Dermis microvascular lymphatic vessel endothelial cell (primary cell): ENCODE measurements at places on chromosomes 7 and 10.

- no peak for DNase-seq
Measured at GRCh38 chr7:101943889-101944600, 126.6 kb downstream of the CUX1 start.

GRCh38 chr10:122500726-122501125 is 39.4 kb downstream of the HTRA1 start:
- no peak for DNase-seq

GRCh38 chr7:144863320-144863647 is 27.4 kb upstream of the TPK1 start:
- DNase-seq: no peak

GRCh38 chr7:140036224-140036962 is 26.4 kb downstream of the PARP12 start:
- DNase-seq: no peak

DNA sequence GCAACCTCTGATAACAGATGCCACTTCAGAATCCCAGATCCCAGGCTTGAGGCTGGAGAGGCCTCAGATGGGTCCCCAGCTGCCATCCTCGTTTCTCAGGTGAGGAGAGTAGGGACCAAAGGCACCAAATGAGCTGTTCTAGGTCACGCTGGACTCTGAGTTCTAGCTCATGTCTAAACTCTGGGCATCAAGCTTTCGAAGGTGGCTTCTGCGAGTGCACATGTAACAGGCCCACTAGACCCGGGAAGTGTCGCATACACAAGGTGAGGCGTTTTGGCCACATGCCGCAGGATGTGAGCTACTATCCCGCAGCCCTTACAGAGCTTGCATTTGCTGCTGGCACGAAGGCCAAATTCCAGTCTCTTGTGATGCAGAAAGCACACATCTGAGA is 355.1 kb upstream of the SHH start:
- DNase-seq: no peak

DNA sequence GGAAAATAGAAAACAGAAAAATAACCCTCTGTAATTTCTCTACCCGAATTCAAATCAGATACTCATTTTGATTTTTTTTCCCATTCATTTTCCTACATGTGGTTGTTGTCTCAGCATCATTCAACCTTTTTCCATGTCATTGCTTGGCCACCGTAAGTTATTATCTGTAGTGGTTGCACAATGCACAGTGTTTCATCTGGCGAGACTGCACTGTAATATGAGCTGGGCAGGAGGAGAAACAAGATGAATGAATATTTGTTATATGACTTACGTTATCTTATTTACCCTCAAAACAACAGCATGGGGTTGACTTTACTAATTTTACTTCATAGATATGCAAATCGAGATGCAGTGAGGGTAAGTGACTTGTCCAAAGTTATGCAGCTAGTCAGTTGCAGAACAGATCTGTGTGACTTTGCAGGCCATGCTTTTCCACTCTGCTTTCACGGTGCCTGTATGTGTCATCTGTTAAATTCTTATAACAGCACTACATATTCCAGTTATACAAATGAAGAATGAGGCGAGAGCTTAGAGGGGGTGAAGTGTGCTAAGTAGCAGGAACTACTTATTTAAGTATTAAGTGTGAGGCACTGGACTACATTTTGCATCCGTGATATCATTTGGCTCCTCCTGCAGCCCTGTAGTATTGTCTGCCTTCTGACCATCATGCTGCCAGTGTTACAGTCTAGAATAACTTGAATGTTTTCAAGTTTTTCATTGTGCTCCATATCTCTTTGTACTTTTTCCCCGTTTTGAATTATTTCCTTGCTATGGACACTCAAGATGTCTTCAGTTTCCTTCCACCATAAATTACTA is 56.7 kb downstream of the ZMYND11 start:
- DNase-seq: no peak

GRCh38 chr7:96822824-96823223 is 113.2 kb upstream of the SEM1 start:
- no peak for DNase-seq

DNA sequence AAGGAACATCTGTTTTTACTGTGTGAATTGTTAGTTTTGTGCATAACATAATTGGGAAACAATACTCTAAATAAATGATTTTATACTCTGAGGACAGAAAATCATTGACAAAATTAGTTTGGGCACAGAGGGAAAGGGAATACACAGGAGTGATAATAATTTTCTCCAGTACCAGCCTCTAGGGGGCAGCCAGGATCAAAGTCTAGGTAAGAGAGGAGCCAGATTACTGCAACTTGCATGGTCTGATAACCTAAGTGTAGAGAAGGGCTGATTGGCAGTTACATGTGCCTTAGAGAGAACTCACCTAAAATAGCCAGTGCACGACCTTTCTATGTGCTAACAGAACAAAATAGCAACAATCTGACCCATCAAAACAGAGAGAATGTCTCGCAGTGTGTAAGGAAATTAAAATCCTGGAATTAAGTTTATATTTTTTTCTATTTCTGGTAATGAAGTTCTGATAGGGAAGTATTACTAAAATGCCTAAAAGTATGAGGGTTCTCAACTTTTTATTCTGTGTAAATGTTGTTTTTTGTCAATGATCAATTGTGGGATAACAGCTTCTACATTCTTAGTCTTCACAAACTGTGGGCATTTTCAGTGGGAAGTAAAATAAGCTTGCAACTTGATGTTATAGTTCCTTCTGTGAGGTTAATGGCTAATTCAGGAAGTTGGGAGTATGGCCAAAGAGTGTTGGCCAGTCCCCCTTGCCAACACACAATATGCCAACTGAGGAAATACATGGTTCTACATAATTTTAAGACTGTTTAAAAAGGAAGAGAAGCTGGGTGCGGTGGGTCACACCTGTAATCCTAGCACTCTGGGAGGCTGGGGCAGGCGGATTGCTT is 66.4 kb downstream of the EXOC6 start:
- no peak for DNase-seq

DNA sequence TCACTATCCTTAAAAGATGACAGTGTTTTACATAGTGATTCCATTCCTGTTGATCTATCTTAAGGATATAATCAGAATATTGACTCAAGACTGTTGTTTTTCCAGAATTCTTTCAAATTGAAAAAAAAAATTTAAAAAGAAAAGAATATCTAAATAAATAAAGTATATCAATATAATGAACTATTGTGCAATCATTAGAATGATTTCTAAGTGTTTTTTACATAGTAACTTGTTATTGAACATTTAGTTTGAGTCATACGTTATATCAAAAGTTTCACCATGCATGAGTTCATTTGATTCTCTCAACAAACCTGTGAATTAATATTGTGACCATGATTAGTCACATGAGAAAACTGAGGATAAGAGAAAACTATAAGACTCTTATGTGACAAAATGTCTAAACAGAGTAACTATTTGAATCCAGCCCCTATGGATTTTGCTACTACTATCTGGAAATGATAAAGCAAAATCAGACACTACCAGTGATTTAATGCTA is 46.1 kb downstream of the KLF6 start:
- no peak for DNase-seq

- no peak for DNase-seq
Measured at GRCh38 chr10:27659786-27660185, 85.8 kb downstream of the MKX start.

GRCh38 chr7:107659666-107660065 is 962 bp upstream of the SLC26A4 start:
- DNase-seq: peak; percentile 7

GRCh38 chr7:139873593-139874301 is 44.7 kb downstream of the TBXAS1 start:
- peak; percentile 71 for DNase-seq
